ENCODE measurements at places on chromosomes 11 and 22.

GRCh38 chr11:13216019-13216710, 61.4 kb upstream of the BMAL1 start:
- peak; percentile 99 for DNase-seq

DNA sequence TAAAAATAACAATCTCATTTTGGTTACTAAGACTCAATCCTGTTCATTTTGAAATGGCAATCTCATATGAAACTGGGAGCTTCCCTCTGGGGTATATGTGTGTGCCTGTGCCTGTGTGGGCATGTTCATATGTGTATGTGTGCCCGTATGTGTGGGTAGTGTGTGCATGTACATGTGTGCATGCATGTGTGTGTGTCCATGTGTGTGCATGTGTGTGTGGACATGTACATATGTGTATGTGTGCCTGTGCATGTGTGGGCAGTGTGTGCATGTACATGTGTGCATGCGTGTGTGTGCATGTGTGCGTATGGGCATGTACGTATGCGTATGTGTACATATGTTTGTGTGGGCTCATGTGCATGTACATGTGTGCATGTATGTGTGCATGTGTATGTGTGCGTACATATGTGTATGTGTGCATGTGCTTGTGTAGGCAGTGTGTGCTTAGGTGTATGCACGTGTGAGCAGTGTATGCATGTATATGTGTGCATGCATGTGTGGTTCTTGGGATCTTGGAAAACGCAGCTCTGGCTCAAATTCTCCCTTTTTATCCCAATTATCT, 24.5 kb upstream of the CACNG2 start:
- no peak for DNase-seq

GRCh38 chr22:38870791-38871359, 1.1 kb downstream of the CBX6 start:
- no peak for DNase-seq

- DNase-seq = no peak
Measured at GRCh38 chr11:19576903-19577302, 135.7 kb upstream of the NAV2 start.

DNA sequence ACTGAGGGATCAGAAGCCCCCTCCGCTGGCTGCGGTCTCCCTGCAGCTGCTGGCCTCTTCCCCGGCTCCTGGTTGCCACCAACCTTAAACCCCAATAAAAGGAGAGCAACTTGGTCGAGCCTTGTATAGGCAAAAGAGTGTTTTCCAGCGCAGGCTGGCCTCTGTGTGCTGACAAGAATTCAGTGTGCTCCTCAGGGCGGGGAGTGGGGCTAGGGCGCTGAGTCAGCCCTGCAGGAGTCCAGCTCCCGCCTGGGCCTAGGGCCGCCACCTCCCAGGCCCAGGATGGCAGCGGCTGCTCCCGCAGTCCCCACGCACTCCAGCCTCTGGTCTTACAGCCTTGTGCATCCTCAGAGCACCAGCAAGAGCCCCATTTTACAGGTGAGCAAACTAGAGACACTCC, at the start of gene SHISAL1:
SHISAL1 (minus strand) TSS at position 186 of the 400 bp plus-strand sequence. CDS start 12,006 bp downstream, outside the sequence.
- DNase-seq = peak; percentile 74

- DNase-seq = no peak
Measured at GRCh38 chr11:130402570-130402969, 25.8 kb downstream of the ADAMTS8 start.

DNA sequence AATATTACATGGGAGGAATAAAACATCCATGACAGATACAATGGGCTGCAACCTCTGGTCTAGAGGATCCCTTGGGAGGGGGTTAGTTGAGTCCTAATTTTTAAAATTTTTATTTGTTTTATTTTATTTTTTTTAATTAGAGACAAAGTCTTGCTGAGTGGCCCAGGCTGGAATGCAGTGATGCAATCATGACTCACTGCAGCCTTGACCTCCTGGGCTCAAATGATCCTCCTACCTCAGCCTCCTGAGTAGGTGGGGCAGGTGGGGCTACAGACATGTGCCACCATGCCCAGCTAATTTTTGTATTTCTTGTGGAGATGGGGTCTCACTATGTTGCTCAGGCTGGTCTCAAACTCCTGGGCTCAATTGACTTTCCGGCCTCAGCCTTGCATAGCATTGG, 43.1 kb downstream of the FDX1 start:
- DNase-seq = peak; percentile 56

DNA sequence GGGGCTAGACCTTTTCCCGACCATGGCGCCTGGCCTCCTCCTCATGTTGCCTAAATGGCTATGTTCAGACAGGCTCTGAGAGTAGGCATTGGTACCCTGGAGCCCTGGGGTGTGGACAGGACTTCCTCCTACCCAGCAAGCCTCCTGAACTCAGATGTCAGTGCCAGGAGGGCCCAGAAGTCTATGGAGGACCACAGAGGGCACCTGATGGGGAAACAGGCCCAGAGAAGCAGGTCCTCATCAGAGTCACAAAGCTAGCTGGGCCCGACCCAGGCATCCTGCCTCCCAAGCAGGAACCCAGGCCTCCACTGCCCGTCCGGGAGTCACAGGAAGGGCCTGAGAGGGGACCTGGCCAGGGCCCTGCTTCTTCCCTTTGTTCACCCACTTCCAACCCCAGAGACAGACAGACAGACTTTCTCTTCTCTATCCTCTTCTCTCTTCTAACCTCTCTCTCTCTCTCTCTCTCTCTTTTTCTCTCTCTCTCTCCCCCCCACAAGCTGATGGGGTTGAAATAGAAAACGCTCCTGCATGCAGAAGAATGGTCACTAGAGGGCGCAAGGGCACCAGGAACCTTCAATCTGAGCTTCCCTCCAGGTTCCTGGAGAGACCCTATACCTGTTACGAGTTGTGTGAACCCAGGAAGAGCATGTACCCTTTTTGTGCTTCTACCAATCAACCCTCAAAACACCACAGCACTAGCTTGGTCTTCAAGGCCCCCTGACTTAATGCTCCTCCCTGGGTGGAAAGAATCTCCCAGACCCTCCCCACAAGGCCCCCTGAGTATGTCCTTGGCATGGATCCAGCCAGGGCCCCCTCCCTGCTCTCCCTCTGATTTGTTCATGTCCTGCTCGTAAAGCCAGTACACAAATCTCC, 27.1 kb downstream of the ARAP1 start:
- peak; percentile 85 for DNase-seq

- no peak for DNase-seq
Measured at GRCh38 chr11:112623057-112623456, 338.2 kb upstream of the NCAM1 start.
